ENCODE measurements at places on chromosomes 5 and 9. TPM values are rescaled to one million over a fixed set of nuclear protein-coding genes. Genes with fewer than 3 reads are reported as not detected.

SPATA31D4 gene
- not detected for polyA plus RNA-seq

GOLM1 gene
- 148 TPM for polyA plus RNA-seq

GLDC gene
- 19.8 TPM for polyA plus RNA-seq

CTXN3 gene
- polyA plus RNA-seq, result not detected

PCA3 gene
- 1.3 TPM for polyA plus RNA-seq

DMRT2 gene
- 3.5 TPM for polyA plus RNA-seq

GMCL2 gene
- not detected for polyA plus RNA-seq

ZNF879 gene
- 8.0 TPM for polyA plus RNA-seq

Data from renal pelvis (tissue), 12 donors.